Naive B cell (primary cell): ENCODE measurements at places on chromosomes 5 and 9. TPM values are rescaled to one million over a fixed set of nuclear protein-coding genes. Genes with fewer than 3 reads are reported as not detected.

The C9orf78 gene
- 117 TPM for polyA plus RNA-seq

The CXCL14 gene
- not detected for polyA plus RNA-seq

The MXD3 gene
- polyA plus RNA-seq = 1.0 TPM

The MARCHF11 gene
- polyA plus RNA-seq = not detected

The HAPLN1 gene
- not detected for polyA plus RNA-seq

The SYK gene
- 200 TPM for polyA plus RNA-seq

The ERCC6L2 gene
- 37.5 TPM for polyA plus RNA-seq

The LCN6 gene
- not detected for polyA plus RNA-seq

The PRSS3 gene
- not detected for polyA plus RNA-seq

The CSF2 gene
- polyA plus RNA-seq = not detected

The SURF1 gene
- 95.1 TPM for polyA plus RNA-seq

DNA sequence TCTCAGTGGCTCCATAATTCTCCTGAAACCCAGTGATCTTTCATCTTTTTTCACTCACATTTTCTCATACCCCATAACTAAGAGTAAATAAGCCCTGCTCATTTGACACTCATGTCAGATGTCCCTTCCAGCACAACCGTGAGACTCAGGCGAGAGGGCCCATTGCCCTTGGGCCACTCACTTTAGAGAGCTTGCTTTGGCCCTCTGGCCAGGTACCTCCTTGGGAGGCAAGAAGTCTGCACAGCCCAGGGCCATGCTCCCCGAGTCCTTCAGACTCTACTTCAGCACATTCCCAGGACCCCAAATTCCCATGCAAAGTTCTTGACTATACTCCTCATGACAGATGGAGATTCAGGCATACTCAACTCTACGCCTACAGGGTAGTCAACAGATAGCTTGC is 33.6 kb downstream of the RFX3 start:
- H3K4me1 ChIP-seq = peaks cover 5% of the 10 kb centered on the region
- H3K27ac ChIP-seq = no peak overlapping the region
- H3K4me3 ChIP-seq = no peak overlapping the region
- H3K27me3 ChIP-seq = no peaks in the 10 kb centered on the region
- no peaks in the 10 kb centered on the region for H3K36me3 ChIP-seq

GRCh38 chr5:144467792-144468191 is 297.1 kb downstream of the KCTD16 start:
- H3K36me3 ChIP-seq = no peaks in the 10 kb centered on the region
- no peak overlapping the region for H3K27ac ChIP-seq
- H3K4me1 ChIP-seq = no peaks in the 10 kb centered on the region
- no peak for DNase-seq

GRCh38 chr5:177334781-177335700 is 16.4 kb downstream of the LMAN2 start:
- DNase-seq = no peak
- no peaks in the 10 kb centered on the region for H3K27me3 ChIP-seq
- H3K4me1 ChIP-seq = peaks cover 49% of the 10 kb centered on the region
- H3K27ac ChIP-seq = no peak overlapping the region
- peaks cover 7% of the 10 kb centered on the region for H3K36me3 ChIP-seq
- H3K4me3 ChIP-seq = no peak overlapping the region

- no peaks in the 10 kb centered on the region for H3K36me3 ChIP-seq
- no peak overlapping the region for H3K27ac ChIP-seq
- no peak for DNase-seq
- no peaks in the 10 kb centered on the region for H3K27me3 ChIP-seq
- no peak overlapping the region for H3K4me3 ChIP-seq
These were observed 502.7 kb downstream of the TLE4 start for GRCh38 chr9:80074439-80074838.

GRCh38 chr5:44847206-44847852 is 38.6 kb downstream of the MRPS30 start:
- no peaks in the 10 kb centered on the region for H3K36me3 ChIP-seq
- H3K27me3 ChIP-seq = no peaks in the 10 kb centered on the region
- no peak for DNase-seq
- no peak overlapping the region for H3K27ac ChIP-seq
- H3K4me3 ChIP-seq = no peak overlapping the region

GRCh38 chr9:88193766-88194165 is 55.5 kb upstream of the SPATA31C2 start:
- no peaks in the 10 kb centered on the region for H3K4me1 ChIP-seq
- no peak overlapping the region for H3K4me3 ChIP-seq
- H3K27ac ChIP-seq = no peak overlapping the region
- no peak for DNase-seq

DNA sequence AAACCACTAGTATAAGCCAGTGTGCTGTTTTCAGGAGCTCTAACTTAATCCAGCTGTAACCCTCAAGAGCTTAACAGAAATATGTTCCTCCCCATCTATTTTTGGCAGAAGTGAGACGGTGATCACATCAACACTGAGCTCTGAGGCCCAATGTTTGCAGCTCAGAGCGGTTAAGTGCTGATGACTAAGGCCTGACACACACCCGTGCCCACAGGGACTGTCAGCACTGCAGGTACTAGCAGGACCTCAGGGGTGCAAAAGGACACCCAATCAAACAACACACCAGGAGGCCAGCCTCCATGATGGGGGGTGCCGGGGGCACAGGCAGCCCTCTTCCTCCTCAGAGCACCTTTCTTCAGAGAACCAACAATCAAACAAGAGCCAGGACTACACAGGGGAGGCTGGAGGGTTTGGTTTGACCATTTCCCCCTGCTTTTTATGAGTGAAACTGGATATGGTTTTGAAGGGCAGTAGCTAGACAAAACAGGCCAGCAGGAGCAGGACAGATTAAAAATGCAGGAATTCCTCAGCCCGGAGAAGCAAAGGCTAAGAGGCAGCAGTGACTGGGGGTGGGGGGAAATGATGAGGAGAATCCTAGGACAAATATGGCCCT is 61.3 kb downstream of the RAPGEF1 start:
- peak overlapping the region; percentile 90 for H3K4me3 ChIP-seq
- peak overlapping the region; percentile 98 for H3K27ac ChIP-seq
- peak; percentile 66 for DNase-seq
- H3K27me3 ChIP-seq = no peaks in the 10 kb centered on the region

DNA sequence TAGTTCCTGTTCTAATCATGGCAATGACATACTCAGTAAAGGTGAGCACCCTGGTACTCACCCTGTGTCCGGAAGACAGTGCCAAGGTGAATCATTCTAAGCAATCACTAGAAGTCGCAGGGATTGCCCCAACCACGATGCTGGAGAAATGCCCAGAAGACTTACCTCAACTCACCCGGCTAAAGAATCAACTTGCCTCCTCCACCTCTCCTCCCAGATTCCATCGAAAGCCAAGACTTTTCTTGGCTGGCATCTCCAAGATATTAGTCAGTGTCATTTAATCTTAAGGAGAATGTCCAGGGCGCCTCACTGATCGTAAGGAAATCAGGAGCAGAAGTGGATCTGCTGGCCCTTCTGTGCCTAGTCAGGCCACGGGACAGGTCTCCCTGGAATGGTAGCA is 204.9 kb downstream of the ERCC6L2 start:
- peaks cover 12% of the 10 kb centered on the region for H3K27me3 ChIP-seq
- no peak for DNase-seq
- H3K4me1 ChIP-seq = no peaks in the 10 kb centered on the region
- no peak overlapping the region for H3K27ac ChIP-seq

GRCh38 chr9:14148501-14149103 is 165.3 kb downstream of the NFIB start:
- no peaks in the 10 kb centered on the region for H3K27me3 ChIP-seq
- no peaks in the 10 kb centered on the region for H3K36me3 ChIP-seq
- H3K27ac ChIP-seq = no peak overlapping the region
- no peaks in the 10 kb centered on the region for H3K4me1 ChIP-seq
- no peak for DNase-seq

- H3K27me3 ChIP-seq = no peaks in the 10 kb centered on the region
- DNase-seq = no peak
- no peaks in the 10 kb centered on the region for H3K36me3 ChIP-seq
These were observed 368.1 kb upstream of the CTNND2 start for GRCh38 chr5:12272389-12272788.

DNA sequence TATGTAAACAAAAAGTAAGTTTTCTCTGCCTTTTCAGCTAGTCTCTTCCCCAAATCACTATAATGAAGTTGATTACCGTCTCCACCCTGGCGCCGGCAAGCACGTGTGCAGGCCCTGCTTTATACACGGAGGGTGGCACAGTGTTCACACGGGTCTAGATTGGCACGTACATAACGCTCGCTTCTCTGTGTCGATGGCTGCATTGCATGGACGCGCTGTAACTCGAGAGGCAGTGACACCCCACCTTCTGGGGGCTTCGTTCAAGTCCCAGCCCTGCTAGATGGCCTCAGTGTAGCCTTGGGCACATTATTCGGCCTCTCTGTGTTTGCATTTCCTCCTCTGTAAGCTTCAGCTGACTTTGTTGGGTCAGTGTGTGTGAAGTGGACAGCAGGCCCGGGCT is 223.9 kb downstream of the FANCC start:
- peaks cover 3% of the 10 kb centered on the region for H3K4me1 ChIP-seq
- no peak overlapping the region for H3K27ac ChIP-seq
- H3K27me3 ChIP-seq = no peaks in the 10 kb centered on the region
- H3K36me3 ChIP-seq = peaks cover 2% of the 10 kb centered on the region
- no peak for DNase-seq
- H3K4me3 ChIP-seq = no peak overlapping the region

GRCh38 chr5:28012538-28012937 is 974.2 kb upstream of the CDH9 start:
- no peak for DNase-seq
- H3K4me1 ChIP-seq = no peaks in the 10 kb centered on the region
- no peak overlapping the region for H3K27ac ChIP-seq
- no peak overlapping the region for H3K4me3 ChIP-seq
- no peaks in the 10 kb centered on the region for H3K27me3 ChIP-seq

- H3K27me3 ChIP-seq = peaks cover 89% of the 10 kb centered on the region
- no peak for DNase-seq
- H3K4me3 ChIP-seq = peak overlapping the region; percentile 82
- no peaks in the 10 kb centered on the region for H3K36me3 ChIP-seq
- H3K27ac ChIP-seq = no peak overlapping the region
These were observed 3.5 kb downstream of the BARX1 start for GRCh38 chr9:93951655-93952118.

- no peaks in the 10 kb centered on the region for H3K4me1 ChIP-seq
- no peaks in the 10 kb centered on the region for H3K27me3 ChIP-seq
- H3K4me3 ChIP-seq = no peak overlapping the region
These were observed 230.2 kb upstream of the TLE4 start for GRCh38 chr9:79341561-79341960.

DNA sequence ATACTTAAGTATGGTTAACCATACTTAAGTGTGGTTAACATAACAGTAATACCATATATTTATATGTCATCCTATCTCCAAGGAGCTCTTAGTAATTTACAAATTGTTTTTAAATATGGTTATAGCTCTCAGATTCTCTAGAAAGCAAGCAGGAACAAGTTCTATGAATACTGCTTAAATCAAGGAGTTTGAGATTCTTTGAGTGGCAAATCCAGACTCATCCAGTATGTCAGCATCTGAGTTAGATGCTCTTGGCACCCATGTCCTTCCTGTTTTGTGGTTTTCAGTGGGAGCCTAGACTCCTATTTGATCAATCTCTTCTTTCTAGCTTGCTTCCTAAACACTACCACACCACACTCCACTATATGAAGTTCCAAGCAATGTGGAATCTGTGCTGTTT is 114.7 kb upstream of the GDNF start:
- peaks cover 8% of the 10 kb centered on the region for H3K36me3 ChIP-seq
- no peak overlapping the region for H3K4me3 ChIP-seq
- H3K27me3 ChIP-seq = peaks cover 4% of the 10 kb centered on the region

DNA sequence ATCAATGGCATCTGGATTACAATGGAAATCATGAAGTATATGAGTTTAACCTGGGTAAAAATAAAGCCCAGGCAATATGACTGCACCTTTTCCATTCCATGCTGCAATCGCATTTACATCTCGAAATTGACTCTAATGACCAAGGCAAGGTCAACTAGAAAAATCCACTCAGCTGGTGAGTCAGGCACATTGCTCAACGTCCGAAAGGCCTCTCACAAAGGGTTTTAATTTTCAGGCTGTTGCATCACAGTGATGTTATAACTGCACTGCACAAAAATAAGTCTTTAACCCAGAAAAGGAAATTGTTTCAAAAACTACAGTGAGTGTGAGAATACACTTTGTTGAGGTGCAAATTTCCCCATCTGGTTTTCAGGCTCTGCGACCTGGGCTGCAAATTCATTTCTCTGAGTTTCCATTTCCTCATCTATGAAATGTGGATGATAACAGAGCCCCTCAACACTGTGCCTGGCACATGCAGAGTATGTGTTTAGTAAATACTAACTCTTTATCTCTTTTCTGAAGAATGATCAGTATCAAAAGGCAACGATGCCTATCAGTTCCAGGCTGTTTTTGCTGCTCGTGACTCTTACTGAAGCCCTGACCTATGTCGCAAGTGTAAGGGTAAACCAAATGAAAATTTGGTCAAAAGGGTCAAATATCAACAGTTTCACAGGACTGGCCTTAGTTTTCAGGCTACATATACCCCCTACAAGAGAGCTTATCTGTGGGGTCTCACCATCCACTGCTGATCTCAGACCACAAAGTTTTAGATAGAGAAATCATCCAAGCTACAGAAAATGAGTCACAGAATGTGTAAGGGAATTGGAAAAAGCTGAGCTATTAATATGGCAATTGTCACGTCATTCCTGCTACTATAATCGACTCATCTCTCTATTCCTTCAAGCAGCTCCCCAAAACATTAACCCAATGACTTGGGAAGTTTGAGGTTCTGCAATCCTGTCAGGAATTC is 4.1 kb downstream of the NFIL3 start:
- peaks cover 35% of the 10 kb centered on the region for H3K4me1 ChIP-seq
- H3K27me3 ChIP-seq = peaks cover 25% of the 10 kb centered on the region
- H3K27ac ChIP-seq = no peak overlapping the region
- no peak overlapping the region for H3K4me3 ChIP-seq
- H3K36me3 ChIP-seq = no peaks in the 10 kb centered on the region

DNA sequence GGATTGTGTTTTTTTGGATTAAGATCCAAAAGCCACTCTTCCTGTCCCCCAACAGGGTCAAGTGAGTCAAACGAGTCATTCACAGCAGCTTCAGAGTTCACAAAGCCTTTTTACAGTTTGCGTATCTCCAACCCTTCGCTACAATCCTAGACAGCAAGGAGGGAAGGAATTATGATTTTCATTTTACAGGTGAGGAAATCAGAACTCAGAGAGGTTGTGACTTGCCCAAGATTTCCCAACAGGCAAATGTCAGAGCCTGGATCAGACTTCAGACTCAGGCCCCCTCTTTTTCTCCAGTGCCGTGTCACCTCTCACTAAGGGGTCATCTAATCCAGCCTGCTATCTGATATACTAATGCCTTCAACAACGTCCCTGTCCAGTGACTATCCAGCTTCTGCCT is 72.1 kb upstream of the XPA start:
- DNase-seq = no peak
- peaks cover 54% of the 10 kb centered on the region for H3K27me3 ChIP-seq
- no peak overlapping the region for H3K4me3 ChIP-seq
- H3K27ac ChIP-seq = no peak overlapping the region

GRCh38 chr5:124274949-124275348 is 471.5 kb downstream of the ZNF608 start:
- no peak overlapping the region for H3K27ac ChIP-seq
- no peaks in the 10 kb centered on the region for H3K27me3 ChIP-seq
- no peak for DNase-seq
- H3K36me3 ChIP-seq = no peaks in the 10 kb centered on the region

- H3K4me1 ChIP-seq = peaks cover 7% of the 10 kb centered on the region
- no peak overlapping the region for H3K27ac ChIP-seq
- H3K36me3 ChIP-seq = no peaks in the 10 kb centered on the region
- H3K4me3 ChIP-seq = no peak overlapping the region
- DNase-seq = no peak
- H3K27me3 ChIP-seq = peaks cover 20% of the 10 kb centered on the region
These were observed 6.3 kb downstream of the EDIL3 start for GRCh38 chr5:84378420-84378819.
